ENCODE measurements at places on chromosomes 12 and 14. TPM values are rescaled to one million over a fixed set of nuclear protein-coding genes. Genes with fewer than 3 reads are reported as not detected.

NEDD8 gene
- 210 TPM for total RNA-seq

MIP gene
- not detected for total RNA-seq

TAS2R19 gene
- 11.3 TPM for total RNA-seq

SIX1 gene
- not detected for total RNA-seq

TAS2R20 gene
- total RNA-seq: 5.9 TPM

AMN gene
- 1.8 TPM for total RNA-seq

KIF26A gene
- total RNA-seq: 16.8 TPM

B3GNT4 gene
- total RNA-seq: 1.2 TPM

ARHGAP9 gene
- 1.3 TPM for total RNA-seq

GPD1 gene
- total RNA-seq: 0.45 TPM

GLIPR1L2 gene
- not detected for total RNA-seq

Data from endodermal cell (in vitro differentiated cells).